ENCODE measurements at places on chromosomes 3 and 15. TPM values are rescaled to one million over a fixed set of nuclear protein-coding genes. Genes with fewer than 3 reads are reported as not detected.

- DNase-seq: no peak
Measured at GRCh38 chr15:63448266-63448665, 56.1 kb upstream of the USP3 start.

Gene CTXN2
- total RNA-seq: not detected

Gene GOLGA6B
- not detected for total RNA-seq

Gene THRB
- total RNA-seq: 31.6 TPM

DNA sequence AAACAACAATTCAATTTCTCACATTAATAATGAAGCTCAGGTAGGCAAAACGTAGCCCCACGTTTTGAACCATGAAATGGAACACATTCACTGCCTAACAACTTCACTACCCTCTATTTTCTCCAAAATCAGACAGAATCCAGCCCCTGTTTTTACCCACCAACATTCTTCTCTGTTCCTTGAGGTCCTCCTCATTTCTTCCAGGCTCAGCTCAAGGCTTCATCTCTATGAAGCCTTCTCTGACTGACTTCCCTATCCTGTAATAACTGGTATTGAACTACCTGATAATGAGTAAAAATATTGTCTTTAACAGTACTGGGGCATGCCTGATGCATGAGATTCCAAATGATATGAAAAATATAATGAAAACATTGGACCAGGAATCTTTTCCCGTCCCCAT is 2.2 kb downstream of the TFRC start:
- no peak for DNase-seq

Gene PTPN23
- 16.9 TPM for total RNA-seq

DNA sequence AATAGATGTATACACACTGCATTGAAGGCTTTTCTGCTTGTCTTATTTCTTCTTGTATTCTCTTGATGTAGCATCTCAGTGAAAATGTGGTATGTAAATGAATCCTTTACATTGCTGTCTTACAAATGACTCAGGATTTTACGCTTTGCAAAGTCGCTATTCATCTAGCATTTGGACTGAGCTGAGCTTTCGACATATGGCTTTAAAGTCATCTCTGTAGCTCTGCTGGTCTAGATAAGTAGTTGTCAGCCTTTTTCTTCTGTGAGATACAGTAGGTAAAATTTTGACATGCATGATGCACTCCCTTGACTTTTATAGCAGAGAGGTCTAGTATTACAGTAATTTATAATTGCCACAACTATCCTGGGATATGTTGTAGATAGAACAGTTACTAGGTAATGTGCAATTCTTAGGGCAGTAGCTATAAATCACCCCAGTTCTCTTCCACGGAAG is 16.8 kb downstream of the MEF2A start:
- no peak for DNase-seq

Gene AGBL1
- not detected for total RNA-seq

Gene DISP2
- total RNA-seq: 0.13 TPM

Gene CSTA
- 1.3 TPM for total RNA-seq

Gene MED12L
- 0.40 TPM for total RNA-seq

DNA sequence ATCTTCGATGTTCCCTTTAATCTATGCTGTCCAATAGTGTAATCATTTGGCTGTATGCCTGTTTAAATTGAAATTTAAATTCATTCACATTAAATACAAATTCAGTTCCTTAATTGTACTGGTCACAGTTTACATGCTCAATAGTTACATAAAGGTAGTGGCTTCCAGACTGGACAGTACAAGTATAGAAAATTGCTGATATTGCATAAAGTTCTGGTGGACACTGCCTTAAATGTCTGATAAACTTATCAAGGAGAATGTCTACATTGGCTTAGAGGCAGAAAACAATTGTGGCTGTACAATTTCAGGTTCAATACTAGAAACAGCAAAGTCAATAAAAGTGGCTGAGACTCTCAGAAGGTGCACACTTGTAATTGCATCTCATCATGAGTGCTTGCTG is 365.2 kb downstream of the RBMS3 start:
- DNase-seq: no peak

GRCh38 chr3:18919158-18919557 is 229.2 kb upstream of the KCNH8 start:
- no peak for DNase-seq

GRCh38 chr3:105832644-105833043 is 36.2 kb downstream of the CBLB start:
- DNase-seq: no peak

GRCh38 chr3:45968149-45968548 is 24.9 kb downstream of the CXCR6 start:
- DNase-seq: no peak

Gene SPESP1
- 3.4 TPM for total RNA-seq

Gene TMEM45A
- 9.1 TPM for total RNA-seq

Gene PHLDB2
- 63.6 TPM for total RNA-seq

GRCh38 chr3:73813291-73813690 is 188.6 kb upstream of the PDZRN3 start:
- DNase-seq: no peak

Gene XCR1
- total RNA-seq: not detected

- no peak for DNase-seq
Measured at GRCh38 chr15:43325039-43325684, 5.2 kb downstream of the LCMT2 start.

DNA sequence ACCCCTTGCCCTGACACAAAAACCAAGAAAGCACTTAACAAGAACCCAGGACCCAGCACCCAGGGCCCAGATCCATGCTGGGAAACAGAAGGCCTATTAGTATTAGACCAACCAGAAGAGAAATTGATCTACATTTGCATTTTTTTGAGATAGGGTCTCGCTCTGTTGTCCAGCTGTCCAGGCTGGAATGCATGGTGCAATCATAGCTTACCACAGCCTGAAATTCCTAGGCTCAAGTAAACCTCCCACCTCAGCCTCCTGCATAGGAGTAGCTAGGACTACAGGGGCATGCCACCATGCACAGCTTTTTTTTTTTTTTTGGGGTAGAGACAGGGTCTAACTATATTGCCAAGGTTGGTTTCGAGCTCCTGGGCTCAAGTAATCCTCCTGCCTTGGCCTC is 26.4 kb downstream of the CCDC12 start:
- no peak for DNase-seq

- DNase-seq: no peak
Measured at GRCh38 chr3:82133070-82133606, 371.7 kb upstream of the GBE1 start.

Measured in esophagus muscularis mucosa (tissue), 4 donors.